DMS 273 treated with DMSO at 0.1 percent for 48 hours (cell line): ENCODE measurements at places on chromosomes 12 and 14.

- DNase-seq: no peak
Measured at GRCh38 chr14:50906326-50907065, 34.6 kb downstream of the ABHD12B start.

DNA sequence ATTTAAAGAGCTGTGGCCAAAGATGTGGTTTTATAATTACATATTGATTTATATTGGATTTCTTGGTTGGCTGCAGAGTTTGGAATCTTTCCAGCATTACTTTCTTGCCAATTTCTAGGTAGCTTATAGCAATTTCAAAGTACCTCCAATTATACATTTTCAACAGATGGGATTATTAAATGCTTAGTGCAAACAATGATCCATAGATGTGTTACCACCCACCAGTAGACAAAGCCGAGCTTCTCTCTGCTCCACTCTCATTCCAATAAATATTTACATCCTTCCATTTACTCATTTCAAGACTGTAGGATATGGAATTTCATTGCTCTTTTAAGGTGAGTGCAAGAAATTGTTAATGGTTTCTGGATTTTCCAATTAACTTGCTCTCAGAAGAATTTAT lies 21.6 kb upstream of the TMCC3 start:
- DNase-seq: no peak

DNA sequence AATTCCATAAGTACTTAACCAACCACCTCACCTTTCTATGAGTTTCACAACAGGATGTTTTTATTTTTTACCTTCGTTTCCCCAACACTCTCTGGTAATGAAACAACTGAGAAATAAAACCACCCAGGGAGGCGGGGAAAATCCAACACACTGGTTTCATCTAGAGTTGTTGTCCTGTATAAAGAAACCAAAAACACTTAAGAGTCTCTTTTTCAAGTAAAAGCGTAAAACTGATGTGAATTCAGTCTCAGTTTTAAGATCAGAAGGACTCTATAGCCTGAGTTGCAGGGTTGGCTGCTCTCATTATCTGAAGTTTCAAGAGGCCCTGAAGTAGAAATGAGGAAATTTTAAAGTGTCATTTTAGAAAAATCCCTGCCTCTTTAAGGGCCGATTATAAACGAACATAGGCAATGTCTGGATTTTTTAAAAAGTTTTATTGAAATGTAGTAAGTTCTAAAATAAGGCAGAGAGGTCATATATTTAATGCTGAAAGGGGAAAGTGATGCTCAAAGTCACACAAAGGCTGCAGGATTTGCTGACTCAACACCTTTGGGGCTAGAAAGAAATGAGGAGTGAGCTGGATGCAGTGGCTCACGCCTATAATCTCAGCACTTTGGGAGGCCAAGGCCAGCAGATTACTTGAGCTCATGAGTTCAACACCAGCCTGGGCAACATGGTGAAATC lies 27.2 kb downstream of the HIGD1C start:
- DNase-seq: no peak

- DNase-seq: peak; percentile 97
Measured at GRCh38 chr14:24079491-24080141, 8.3 kb downstream of the CPNE6 start.

DNA sequence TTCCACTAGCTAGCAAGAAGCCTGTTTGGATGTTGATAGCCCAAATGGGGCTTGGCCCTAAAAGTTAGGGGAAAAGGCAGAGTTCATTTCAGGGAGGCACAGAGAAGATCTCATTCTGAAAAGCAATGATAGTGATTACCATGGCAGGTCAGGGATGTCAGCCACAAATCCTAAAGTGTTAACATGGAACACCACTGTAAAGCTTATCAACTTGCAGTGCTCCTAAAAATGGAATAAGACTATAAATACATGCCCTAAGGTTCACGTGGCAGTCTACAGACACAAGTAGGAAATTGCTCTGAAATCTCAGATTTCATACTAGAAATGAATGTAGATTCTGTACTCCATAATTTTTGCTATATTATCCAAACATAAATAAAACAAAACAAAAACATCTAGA lies 280.0 kb upstream of the E2F7 start:
- DNase-seq: no peak

- DNase-seq: no peak
Measured at GRCh38 chr14:52602131-52602530, 49.5 kb downstream of the GPR137C start.

- DNase-seq: no peak
Measured at GRCh38 chr14:87992346-87992717, 650 bp downstream of the GALC start.

DNA sequence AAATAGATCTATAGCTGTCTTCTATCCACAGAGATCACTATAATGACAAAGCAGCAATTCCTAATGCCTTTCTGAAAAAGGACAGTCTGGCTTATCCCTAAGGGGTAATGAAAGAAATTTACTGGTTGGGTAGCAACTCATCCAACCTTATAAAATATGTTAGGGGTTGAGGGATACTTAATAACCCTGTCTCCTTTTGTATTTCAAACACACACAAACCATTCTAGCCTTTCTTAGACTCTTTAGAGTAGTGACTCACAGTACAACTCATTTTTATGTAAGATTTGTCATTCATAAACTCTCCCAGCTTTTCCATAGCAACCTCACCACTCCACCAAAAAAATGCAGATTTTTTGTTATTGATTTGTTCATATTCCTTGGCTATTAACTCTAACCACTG lies 167.9 kb downstream of the FSCB start:
- DNase-seq: no peak

GRCh38 chr14:24874514-24875202 lies 175.3 kb downstream of the STXBP6 start:
- no peak for DNase-seq

- DNase-seq: no peak
Measured at GRCh38 chr14:48936849-48937248, 649.3 kb downstream of the RPS29 start.

- DNase-seq: no peak
Measured at GRCh38 chr14:92551044-92551841, 37.7 kb downstream of the RIN3 start.

GRCh38 chr12:52005903-52006703 lies 643 bp upstream of the TAMALIN start:
- DNase-seq: no peak

DNA sequence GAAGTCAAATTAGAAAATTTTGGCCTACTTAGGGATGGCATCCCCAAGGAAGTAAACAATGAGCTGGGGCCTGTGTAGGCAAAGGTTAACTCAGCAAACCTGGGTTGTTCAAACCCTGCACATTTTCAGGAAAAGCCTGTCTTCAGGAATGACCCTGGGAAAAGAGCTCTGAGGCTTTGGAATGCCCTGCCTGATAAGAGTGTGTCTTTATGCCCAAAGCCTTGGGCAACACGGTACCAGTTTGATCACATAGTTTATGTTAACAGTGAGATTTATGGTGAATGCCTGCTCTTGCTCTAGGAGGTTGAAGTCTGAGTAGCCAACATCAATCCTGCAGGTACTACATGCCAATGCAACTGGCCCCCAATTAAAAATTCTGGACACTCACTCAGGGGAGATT lies 28.2 kb upstream of the STAB2 start:
- no peak for DNase-seq

GRCh38 chr12:112788205-112788604 lies 3.3 kb upstream of the RPH3A start:
- no peak for DNase-seq

DNA sequence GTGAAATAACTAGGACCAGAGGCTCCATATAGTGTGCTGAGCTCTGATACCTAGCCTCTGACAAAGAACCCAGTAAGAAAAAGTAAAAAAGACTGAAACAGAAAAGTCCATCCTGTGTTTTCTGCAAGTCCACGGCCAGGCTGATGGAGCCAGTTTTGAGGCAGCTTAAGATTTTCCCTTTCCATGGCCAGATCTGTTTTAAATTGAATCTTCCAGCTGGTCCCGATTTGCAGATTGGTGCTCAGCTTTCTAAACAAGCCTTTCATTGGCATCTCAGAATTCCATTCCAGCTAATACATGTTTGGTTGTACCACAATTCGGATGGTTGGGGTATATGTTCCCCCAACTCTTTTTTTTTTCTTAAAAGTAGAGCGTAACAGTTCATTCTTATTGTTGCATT lies 152.0 kb downstream of the DACT1 start:
- no peak for DNase-seq
